ENCODE measurements at places on chromosomes 16 and 17.

DNA sequence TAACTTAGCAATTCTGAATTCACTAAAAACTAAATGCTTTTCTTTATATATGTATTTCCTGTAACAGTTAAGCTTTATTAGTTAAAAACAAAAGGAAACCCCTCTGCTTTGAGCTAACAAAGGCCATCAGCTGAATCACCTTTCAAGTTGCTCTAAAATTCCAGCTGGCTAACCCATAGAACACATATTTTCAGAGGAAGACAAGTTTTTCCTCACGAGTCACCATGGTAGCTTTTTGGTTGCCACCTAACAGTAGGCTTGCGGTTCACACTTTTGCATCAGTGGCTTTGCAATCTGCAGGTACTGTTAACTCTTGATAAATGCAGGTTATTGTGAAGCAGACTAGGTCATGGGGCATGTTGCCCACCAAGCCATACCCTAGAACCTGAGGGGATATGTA, 57.6 kb upstream of the IRX5 start:
- DNase-seq = no peak

GRCh38 chr16:4566144-4566543, 10.0 kb downstream of the C16orf96 start:
- no peak for DNase-seq

DNA sequence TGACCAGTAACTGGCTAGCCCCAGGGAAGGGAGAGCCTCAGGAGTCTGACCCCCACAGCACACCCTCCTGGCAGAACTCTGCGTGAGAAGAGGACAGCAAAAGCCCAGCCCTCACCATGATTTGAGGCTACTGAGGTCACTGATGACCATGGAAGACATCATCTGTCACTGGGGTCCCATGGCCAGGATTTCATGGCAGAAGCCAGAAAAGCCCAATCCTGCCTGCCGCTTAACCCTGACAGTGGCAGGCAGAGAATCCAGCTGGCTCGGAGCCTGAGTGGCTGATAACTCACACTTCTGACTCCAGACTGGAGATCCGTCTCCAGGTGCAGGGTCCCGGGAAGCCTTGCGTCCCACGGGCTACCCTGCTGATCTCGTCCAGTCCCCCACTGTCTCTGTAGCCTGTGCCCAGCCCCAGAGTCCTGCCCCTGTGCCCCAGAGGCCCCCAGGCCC, 17.5 kb downstream of the GRIN2C start:
- no peak for DNase-seq

GRCh38 chr17:7133424-7133823, 18.8 kb upstream of the ASGR2 start:
- DNase-seq = no peak

DNA sequence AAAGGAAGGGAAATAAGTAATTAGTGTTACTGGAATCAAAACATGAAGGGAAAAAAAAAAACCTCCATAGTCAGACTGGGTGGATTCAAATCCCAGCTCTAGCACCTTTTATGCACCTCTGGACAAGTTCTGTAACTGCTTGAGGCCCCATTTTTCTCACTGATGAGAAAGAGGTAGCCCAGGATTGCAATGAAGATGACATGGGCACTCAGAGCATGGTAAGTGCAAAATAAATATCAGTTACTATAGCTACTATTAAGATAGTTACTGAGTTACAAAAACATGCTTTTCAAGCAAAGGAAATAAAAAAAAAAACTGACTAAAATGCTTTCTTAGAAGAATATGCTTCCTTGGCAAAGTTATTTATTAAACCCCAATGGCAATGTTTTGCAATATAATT, 58.8 kb downstream of the CEP95 start:
- DNase-seq = no peak

GRCh38 chr16:5333991-5334390, 236.4 kb upstream of the EEF2KMT start:
- no peak for DNase-seq

- DNase-seq = no peak
Measured at GRCh38 chr16:57677622-57678369, 9.7 kb downstream of the ADGRG3 start.

GRCh38 chr17:38947189-38947588, 20.0 kb downstream of the FBXO47 start:
- DNase-seq = no peak

GRCh38 chr17:59651346-59651745, 31.7 kb downstream of the CLTC start:
- DNase-seq = peak; percentile 75

- DNase-seq = peak; percentile 90
Measured at GRCh38 chr16:86951831-86952598, 365.2 kb downstream of the C16orf95 start.

DNA sequence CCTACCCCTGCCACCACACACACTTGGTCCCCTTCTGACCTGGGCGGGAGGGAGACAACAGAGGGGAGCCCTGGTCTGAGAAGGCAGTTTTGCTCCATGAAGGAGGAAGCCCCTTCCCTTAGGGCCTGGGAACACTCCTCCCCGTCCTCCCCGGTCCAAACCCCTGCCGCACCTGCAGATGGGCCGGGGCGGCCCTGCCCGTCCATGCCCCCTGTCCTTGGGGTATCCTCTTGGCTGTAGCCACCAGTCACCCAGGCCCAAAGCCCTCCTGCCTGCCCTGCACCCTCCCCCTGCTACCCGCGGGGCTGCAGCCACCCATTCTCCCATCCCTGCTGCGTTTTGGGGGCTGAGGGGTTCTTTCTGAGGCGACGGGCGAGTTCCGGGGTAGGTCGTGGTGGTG, 33.9 kb downstream of the GSE1 start:
- DNase-seq = no peak

DNA sequence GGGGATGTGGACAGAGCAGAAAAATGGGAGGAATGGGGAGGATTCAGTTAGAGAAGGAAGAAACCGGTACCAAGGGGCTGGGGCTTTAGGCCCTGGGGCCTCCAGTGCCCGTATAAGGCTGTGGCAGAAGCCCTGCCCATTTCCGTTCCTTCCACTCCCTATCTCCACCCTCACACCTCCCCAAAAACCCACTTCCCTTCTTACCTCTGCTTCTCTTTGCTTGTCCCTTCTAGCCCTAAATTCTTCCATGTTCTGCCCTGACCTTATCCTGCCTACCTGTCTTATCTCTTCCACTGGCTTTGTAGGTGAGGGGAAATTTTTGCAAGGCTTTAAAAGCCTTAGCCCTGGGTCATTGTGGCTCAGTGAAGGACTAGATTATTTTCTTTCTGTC, 4.1 kb downstream of the RNF167 start:
- no peak for DNase-seq

DNA sequence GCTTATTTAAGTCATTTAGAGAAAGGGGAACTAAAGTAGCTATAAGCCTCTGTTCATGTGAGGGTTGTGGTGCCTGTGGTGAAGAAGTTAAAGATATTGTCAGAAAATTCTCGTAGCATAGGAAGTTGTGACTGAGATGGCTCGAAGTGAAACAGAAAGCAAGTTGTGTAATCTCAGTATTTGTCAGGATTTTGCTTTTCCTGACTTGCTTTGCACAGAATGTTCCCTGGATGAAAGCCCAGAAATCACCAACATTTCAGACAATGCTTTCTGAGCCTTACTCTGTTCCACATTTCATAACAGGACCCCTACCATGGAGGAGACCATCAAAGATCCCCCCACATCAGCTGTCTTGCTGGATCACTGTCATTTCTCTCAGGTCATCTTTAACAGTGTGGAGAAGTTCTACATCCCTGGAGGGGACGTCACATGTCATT, 10.6 kb downstream of the CALCOCO2 start:
- DNase-seq = peak; percentile 79

GRCh38 chr17:53837131-53837530, 14.4 kb downstream of the KIF2B start:
- DNase-seq = peak; percentile 10

GRCh38 chr16:12546918-12547607, 256.6 kb downstream of the CPPED1 start:
- no peak for DNase-seq

- DNase-seq = peak; percentile 60
Measured at GRCh38 chr16:397135-397661, at the start of gene NME4. Gene NME4, plus strand, starts transcription at chr16:397199. Its CDS starts 24 bp downstream, at chr16:397223.

- no peak for DNase-seq
Measured at GRCh38 chr17:2775206-2775605, 21.0 kb upstream of the RAP1GAP2 start.

DNA sequence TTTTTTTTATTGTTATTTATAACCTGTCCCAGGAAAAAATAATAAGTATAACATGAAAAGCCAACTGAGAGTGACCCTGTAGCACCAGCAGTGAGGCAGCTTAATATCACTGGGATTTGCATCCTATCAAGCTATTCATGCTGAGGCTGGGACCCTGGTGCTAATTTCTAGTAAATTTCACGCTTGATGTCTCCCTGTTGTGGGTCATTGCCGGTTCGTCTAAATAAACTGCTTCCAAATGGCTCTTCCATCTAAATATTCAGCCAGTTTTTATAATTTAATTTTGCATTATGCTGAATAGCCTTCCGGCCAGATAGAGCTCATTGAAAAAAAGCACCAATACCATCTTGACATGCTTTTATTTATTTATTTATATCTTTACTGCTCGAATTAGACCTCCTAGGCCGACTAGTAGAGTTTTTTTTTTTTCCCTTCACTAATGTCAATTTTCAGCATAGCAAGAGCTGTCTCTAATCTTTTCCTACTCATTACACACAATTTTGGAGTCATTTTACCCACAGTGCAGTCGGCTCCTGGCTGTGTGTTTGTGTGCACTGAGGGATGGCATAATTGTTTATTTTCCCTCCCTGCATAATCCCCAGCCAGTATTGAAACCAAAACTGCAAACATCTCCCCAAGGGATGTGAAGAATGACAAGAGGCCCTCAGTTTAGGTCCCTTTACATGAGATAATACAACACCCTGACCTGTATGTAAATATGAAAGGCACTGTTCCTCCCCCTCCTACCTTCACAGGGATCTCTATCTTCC, 168.8 kb downstream of the AATF start:
- DNase-seq = peak; percentile 59

GRCh38 chr17:71412803-71413202, 708.0 kb upstream of the SOX9 start:
- peak; percentile 91 for DNase-seq

DNA sequence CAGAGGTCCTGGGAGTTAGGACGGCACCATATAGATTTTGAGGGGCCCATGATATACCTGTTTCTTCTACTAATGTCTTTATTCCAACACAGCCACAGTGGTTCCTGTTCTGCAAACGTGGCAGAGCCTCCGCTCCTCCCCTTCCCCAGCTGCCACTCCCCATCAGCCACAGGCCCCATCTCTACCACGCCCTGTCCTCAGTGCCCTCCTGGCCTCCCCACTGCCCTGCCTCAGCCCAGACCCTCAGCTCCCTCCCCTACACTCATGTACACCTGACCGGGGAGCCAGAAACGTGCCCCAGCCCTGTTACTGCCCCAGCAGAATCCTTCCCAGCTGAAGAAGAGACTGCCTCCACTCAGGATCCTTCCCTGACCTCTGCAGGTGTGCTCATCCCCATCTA, 11.9 kb upstream of the RBFOX3 start:
- DNase-seq = no peak

DNA sequence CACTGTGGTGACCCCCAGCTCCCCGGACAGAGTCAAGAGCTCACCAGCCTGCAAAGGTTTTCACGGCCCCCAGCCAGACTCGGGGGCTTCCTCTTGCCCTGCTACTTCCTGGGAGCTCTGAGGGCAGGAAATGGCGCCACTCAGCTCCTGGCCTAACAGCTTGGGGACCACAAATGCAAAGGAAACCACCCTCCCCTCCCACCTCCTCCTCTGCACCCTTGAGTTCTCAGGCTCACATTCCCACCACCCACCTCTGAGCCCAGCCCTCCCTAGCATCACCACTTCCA, 375 bp upstream of the SPN start:
- no peak for DNase-seq

DNA sequence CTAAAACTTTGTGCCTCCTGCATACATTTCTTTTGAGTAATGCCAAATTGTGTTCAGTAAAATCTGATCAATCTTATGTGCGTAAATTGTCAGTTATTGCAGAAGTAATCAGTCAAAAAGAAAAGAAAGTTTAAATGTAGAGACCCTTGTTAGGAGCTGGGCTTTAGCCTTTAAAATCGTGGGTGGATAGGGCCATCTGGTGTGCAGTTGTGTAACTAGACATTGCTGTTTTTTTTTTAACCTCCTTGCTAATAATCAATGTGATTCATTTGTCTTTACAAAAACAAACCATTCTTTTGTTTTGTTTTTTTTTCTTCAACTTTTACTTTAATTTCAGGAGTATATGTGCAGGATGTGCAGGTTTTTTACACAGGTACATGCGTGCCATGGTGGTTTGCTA, 5.3 kb upstream of the WWOX start:
- peak; percentile 31 for DNase-seq

DNA sequence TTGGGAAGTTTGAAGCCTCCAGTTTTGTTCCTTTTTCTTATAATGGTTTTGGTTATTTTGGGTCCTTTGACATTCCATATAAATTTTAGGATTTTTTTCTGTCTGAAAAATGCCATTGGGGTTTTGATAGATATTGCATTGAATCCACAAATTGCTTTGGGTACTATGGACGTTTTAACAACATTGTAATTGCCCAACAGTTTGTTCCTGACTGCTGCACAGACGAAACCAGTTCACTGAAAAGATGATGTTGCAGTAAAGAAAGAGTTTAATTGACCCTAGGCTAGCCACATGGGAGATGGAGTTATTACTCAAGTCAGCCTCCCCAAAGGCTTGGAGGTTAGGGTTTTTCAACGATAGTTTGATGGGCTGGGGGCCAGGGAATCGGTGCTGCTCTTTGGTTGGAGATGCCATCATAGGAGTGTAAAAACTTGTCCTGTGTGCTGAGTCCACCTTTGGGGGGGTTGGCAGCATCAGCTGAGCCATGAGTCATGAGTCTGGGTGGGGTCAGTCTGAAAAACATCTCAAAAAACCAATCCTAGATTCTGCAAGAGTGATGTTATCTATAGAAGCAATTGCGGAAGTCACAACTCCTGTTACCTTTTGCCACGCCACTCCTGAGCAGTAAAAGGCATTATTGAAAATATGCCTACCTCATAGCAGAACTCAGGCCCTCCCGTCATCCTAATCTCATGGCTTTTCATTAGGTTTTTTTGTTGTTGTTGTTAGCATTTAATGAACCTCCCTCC, 2.7 kb upstream of the PRSS41 start:
- DNase-seq = no peak

- no peak for DNase-seq
Measured at GRCh38 chr17:35132816-35133550, 9.1 kb downstream of the NLE1 start.

GRCh38 chr16:80720804-80721371, 83.5 kb downstream of the CDYL2 start:
- DNase-seq = no peak

DNA sequence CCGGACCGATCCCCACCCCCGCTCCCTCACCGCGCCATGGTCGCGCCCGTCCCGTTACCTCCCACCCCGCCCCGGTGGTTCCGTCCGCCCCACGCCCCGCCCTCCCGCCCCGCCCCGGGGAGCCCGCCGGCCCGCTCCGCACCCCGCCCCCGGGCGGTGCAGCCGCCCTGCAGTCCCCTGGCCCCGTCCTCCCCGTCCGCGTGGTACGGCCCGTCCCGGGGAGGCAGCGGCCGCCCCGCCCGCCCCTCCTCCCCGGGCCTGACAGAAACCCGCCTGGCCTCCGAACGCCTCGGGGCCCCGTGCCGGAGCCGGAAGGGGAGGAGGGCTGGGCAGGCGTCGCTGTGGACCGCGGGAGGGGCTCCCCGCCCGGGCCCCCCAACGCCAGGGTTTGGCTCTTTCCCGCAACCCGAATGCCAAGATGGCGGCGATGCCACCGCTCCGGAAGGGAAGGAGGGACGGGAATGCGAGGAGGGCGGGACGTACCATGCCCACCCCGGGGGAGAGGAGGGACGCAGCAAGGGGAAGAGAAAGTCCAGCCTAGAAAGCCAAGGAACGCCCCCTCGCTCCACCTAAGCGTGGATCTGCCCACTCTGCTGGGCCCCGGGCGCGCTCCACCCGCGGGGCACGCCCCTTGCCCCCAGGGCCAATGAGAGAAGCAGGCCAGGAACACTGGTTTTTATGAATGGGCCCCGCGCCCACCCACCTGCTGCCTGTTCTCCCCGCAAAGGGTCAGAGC, at the start of gene PIP4K2B:
Gene PIP4K2B, minus strand, starts transcription at position 56 of the 736 bp plus-strand sequence. CDS start 132 bp downstream, outside the sequence.
- peak; percentile 99 for DNase-seq

All from astrocyte of the hippocampus (primary cell).